ENCODE measurements at places on chromosomes 3 and 15. TPM values are rescaled to one million over a fixed set of nuclear protein-coding genes. Genes with fewer than 3 reads are reported as not detected.

DNA sequence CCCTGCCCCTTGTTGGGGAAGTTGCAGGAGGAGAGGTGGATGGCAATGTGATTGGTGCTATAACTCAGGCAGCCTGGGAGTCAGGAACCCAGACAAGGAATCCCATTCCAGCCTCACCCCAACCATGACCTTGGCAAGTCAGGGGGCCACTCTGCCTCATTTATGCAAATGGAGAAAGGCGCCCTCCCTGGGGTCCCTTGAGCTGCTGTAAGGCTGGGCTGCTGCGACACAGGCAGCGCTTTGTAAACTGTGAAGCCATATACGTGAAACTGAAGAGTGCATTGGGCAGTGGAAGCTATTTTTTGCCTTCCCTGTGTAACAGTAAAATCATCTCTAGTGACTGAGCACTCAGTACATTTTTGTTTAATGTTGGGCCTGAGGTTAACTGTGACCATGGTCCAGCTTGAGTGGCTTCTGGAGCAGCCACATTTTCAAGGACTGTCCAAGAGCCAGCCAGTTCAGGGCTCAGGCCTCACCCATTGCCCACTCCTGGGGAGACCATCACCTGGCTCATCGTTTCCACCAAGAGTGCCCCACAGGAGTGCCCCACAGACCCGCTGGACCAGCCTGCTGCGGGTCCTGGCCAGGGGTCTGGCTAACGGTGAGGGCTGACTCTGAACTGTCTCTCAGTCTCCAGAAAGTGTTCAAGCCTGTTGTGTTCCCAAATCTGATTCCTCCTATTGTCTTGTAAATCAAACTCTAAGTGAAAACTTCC lies 27.9 kb downstream of the KIF7 start:
- no peaks in the 10 kb centered on the region for H3K27me3 ChIP-seq
- H3K4me1 ChIP-seq, result no peaks in the 10 kb centered on the region
- peaks cover 71% of the 10 kb centered on the region for H3K36me3 ChIP-seq
- no peak overlapping the region for H3K27ac ChIP-seq
- DNase-seq, result no peak

Gene GPR176
- total RNA-seq, result not detected

- peaks cover 5% of the 10 kb centered on the region for H3K27me3 ChIP-seq
- H3K4me3 ChIP-seq, result no peak overlapping the region
- H3K4me1 ChIP-seq, result peaks cover 6% of the 10 kb centered on the region
These were observed 14.5 kb downstream of the EFCAB12 start for GRCh38 chr3:129413687-129414506.

Gene ST6GAL1
- total RNA-seq, result 102 TPM

Gene SLC25A38
- 55.9 TPM for total RNA-seq

- peak; percentile 79 for DNase-seq
- peaks cover 37% of the 10 kb centered on the region for H3K4me1 ChIP-seq
- H3K4me3 ChIP-seq, result peak overlapping the region; percentile 55
- H3K27me3 ChIP-seq, result peaks cover 29% of the 10 kb centered on the region
- H3K36me3 ChIP-seq, result peaks cover 2% of the 10 kb centered on the region
These were observed 27.7 kb downstream of the GRM2 start for GRCh38 chr3:51734572-51734907.

Gene SLC12A8
- 4.3 TPM for total RNA-seq

- no peak for DNase-seq
- H3K36me3 ChIP-seq, result no peaks in the 10 kb centered on the region
- H3K27ac ChIP-seq, result no peak overlapping the region
- no peaks in the 10 kb centered on the region for H3K27me3 ChIP-seq
These were observed 105.8 kb upstream of the ARL6 start for GRCh38 chr3:97658668-97659285.

GRCh38 chr3:122358703-122359032 lies 24.4 kb downstream of the MIX23 start:
- no peak for DNase-seq
- peaks cover 7% of the 10 kb centered on the region for H3K4me1 ChIP-seq

Gene NMNAT3
- total RNA-seq, result 0.55 TPM

- peaks cover 34% of the 10 kb centered on the region for H3K36me3 ChIP-seq
- H3K4me3 ChIP-seq, result no peak overlapping the region
- no peak for DNase-seq
- no peak overlapping the region for H3K27ac ChIP-seq
- no peaks in the 10 kb centered on the region for H3K27me3 ChIP-seq
These were observed 26.4 kb downstream of the FAH start for GRCh38 chr15:80179025-80179759.

GRCh38 chr15:58203537-58203936 lies 65.4 kb downstream of the AQP9 start:
- H3K27ac ChIP-seq, result no peak overlapping the region
- no peaks in the 10 kb centered on the region for H3K36me3 ChIP-seq

Gene SIDT1
- total RNA-seq, result 51.9 TPM

Gene RTP3
- total RNA-seq, result not detected

Gene GATM
- total RNA-seq, result 2.0 TPM

Gene C3orf85
- total RNA-seq, result not detected

Gene SLC22A14
- total RNA-seq, result not detected

GRCh38 chr3:13822042-13822441 lies 57.8 kb downstream of the WNT7A start:
- DNase-seq, result no peak
- no peak overlapping the region for H3K4me3 ChIP-seq
- no peaks in the 10 kb centered on the region for H3K36me3 ChIP-seq

DNA sequence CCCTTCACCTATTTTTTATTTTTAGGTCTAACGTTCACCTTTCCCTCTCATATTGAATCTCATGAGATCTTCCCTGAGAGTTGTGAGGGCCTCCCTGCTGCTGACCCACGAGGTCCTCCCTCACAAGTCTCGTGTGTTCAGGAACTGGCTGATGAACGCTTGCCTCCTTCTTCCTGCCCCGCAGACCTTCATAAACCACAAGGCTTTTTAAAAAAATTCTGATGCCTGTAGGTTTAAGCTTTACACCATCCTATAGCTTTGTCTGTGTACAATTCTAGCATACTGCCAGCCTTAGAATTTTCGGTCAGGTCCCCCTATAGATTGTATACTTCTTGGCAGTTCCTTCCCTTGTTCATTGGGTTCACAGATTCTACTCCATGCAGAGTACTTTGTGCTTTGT lies 50.5 kb downstream of the CHST2 start:
- peak overlapping the region; percentile 97 for H3K27ac ChIP-seq
- H3K4me3 ChIP-seq, result no peak overlapping the region
- H3K36me3 ChIP-seq, result peaks cover 17% of the 10 kb centered on the region
- H3K27me3 ChIP-seq, result no peaks in the 10 kb centered on the region

DNA sequence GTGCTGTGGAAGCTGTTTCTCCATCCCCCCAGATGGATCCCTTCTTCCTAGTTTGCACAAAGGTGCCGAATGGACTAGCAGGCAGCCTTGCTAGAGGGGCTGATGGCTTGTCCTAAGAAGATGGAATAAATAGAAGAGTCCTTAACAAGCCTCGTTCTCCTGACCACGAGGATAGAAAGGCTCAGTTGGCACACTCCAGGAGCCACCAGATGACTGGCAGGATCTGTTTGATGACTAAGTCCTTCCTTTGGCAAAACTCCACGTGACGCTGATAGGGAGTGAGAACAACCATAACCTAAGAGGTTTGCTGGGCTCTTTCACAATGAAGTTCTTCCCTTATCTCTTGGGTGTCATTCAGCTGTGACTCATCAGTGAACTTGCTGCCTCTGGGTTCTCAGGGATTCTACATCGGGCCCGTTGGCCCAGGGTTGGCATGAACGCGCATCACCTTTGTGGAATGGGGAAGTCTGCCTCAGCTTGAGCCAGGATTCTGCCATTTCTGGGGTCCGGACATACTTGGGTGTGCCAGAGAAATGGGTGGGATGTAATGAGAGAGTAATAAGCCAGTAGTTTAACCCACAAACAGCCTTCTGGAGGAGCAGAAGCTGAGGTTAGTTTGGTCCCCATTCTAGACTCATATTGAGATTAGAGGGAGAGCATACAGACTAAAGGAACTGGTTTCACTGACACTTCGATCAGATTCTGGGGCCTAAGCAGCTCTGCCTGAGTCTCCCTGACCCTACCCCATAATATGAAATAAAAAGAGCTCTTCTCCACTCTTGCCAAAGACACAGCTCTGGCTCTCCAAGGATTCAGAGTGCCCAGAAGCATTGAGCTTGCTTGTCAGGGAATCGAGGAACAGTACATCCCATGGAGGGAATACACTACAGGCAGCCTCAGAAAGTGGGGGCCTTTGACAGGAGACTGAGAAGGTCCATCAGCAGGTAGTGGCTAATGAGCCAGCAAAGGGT lies 2.0 kb upstream of the MELTF start:
- H3K36me3 ChIP-seq, result no peaks in the 10 kb centered on the region
- peaks cover 10% of the 10 kb centered on the region for H3K4me1 ChIP-seq
- no peak for DNase-seq
- H3K27me3 ChIP-seq, result peaks cover 18% of the 10 kb centered on the region

- no peak overlapping the region for H3K4me3 ChIP-seq
- peaks cover 31% of the 10 kb centered on the region for H3K4me1 ChIP-seq
- peaks cover 23% of the 10 kb centered on the region for H3K36me3 ChIP-seq
- H3K27ac ChIP-seq, result no peak overlapping the region
- DNase-seq, result no peak
- H3K27me3 ChIP-seq, result no peaks in the 10 kb centered on the region
These were observed 14.1 kb downstream of the UBP1 start for GRCh38 chr3:33426068-33426467.

Gene ZNF385D
- total RNA-seq, result not detected

- peaks cover 35% of the 10 kb centered on the region for H3K27me3 ChIP-seq
- H3K36me3 ChIP-seq, result no peaks in the 10 kb centered on the region
- no peak overlapping the region for H3K4me3 ChIP-seq
These were observed 35.7 kb downstream of the BOC start for GRCh38 chr3:113247068-113247467.

DNA sequence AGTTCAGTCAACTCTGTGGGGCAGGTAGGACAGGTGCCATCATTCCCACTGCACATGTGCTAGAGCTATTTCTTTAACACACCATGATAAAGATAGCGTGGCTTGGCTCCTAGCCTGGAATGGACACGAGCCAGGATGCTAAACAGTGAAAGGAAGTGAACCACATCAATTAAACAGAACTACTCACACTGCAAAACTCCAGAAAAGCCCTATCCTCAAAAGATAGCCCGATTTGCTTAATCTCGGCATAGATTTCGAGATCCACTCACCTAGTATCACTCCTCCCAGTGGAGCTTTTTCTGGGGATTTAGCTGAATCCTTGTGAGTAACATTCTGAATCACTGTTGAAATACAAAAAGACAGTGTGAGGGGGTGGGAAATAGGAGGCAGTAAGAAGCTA lies 118.0 kb downstream of the ABI3BP start:
- H3K4me1 ChIP-seq, result no peaks in the 10 kb centered on the region
- H3K4me3 ChIP-seq, result no peak overlapping the region
- H3K27me3 ChIP-seq, result peaks cover 8% of the 10 kb centered on the region
- H3K36me3 ChIP-seq, result no peaks in the 10 kb centered on the region
- no peak for DNase-seq
- no peak overlapping the region for H3K27ac ChIP-seq

Gene ZNF501
- 2.5 TPM for total RNA-seq

- no peak overlapping the region for H3K4me3 ChIP-seq
- DNase-seq, result no peak
- no peaks in the 10 kb centered on the region for H3K36me3 ChIP-seq
- no peaks in the 10 kb centered on the region for H3K4me1 ChIP-seq
These were observed 133.0 kb upstream of the LMCD1 start for GRCh38 chr3:8368598-8368997.

- H3K27ac ChIP-seq, result no peak overlapping the region
- H3K4me3 ChIP-seq, result no peak overlapping the region
- peaks cover 5% of the 10 kb centered on the region for H3K4me1 ChIP-seq
- no peaks in the 10 kb centered on the region for H3K27me3 ChIP-seq
- no peaks in the 10 kb centered on the region for H3K36me3 ChIP-seq
These were observed 357.1 kb upstream of the KCNH8 start for GRCh38 chr3:18791182-18791581.

DNA sequence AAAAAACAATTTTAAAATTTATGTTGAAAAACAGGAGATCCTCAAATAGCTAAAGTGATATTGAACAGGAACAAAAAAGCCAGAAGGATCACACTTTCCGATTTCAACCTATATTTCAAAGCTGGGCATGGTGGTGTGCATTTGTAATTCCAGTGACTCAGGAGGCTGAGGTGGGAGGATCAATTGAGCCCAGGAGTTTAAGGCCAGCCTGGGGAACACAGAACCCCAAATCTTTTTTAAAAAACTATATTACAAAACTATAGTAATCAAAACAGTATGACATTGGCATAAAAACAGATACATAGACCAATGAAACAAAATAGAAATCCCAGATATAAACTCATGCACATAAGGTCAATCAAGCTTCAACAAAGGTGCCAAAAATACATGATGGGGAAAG lies 68.4 kb downstream of the MEX3B start:
- DNase-seq, result no peak
- H3K4me3 ChIP-seq, result no peak overlapping the region
- no peaks in the 10 kb centered on the region for H3K4me1 ChIP-seq

- H3K4me3 ChIP-seq, result no peak overlapping the region
- no peak for DNase-seq
- no peaks in the 10 kb centered on the region for H3K36me3 ChIP-seq
These were observed 94.2 kb downstream of the PLXNA1 start for GRCh38 chr3:127077068-127077467.

GRCh38 chr3:9746330-9746729 lies 3.4 kb upstream of the OGG1 start:
- H3K27ac ChIP-seq, result peak overlapping the region; percentile 54
- peaks cover 51% of the 10 kb centered on the region for H3K36me3 ChIP-seq
- H3K4me1 ChIP-seq, result peaks cover 45% of the 10 kb centered on the region
- no peaks in the 10 kb centered on the region for H3K27me3 ChIP-seq
- peak; percentile 65 for DNase-seq

Gene ECE2
- total RNA-seq, result not detected

DNA sequence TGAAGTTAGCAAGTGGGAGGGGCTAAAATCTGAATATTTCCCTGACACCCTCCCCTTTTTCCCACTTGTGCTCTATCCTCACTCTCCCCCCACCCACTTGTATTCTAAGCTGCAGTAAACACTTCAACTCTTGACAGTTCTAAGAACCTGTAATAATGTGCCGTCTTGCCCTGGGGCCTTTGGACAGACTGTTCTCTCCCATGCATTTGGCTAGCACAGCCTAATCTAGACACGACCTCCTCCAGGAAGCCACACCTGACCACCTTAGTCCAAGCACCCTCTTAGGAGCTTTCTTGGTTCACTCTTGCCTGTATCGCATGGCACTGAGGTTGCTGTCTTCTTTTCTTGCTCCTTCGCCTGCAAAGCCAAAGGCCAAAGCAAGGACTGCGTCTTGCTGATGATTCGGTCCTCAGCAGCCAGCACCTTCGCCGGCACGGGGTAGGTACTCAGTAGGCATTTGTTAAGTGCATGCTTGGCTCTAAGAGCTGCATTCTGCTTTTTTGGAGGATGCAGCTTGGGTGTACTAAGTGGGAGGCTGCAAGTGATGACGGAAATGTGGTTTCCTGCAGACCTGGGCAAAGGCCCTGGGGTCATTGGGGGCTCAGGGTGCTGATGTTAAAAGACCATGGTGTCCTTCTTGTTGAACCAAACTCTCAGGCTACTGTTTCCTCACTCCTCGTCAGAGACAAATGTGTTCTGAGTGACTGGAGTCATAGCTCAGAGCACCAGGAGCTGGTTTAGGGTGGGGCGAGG lies 2.0 kb upstream of the ZNF710 start:
- peak overlapping the region; percentile 11 for H3K4me3 ChIP-seq
- H3K27me3 ChIP-seq, result peaks cover 8% of the 10 kb centered on the region
- peak; percentile 51 for DNase-seq
- H3K27ac ChIP-seq, result peak overlapping the region; percentile 52
- peaks cover 24% of the 10 kb centered on the region for H3K4me1 ChIP-seq
- peaks cover 4% of the 10 kb centered on the region for H3K36me3 ChIP-seq
